ENCODE measurements at places on chromosomes 5 and 9.

DNA sequence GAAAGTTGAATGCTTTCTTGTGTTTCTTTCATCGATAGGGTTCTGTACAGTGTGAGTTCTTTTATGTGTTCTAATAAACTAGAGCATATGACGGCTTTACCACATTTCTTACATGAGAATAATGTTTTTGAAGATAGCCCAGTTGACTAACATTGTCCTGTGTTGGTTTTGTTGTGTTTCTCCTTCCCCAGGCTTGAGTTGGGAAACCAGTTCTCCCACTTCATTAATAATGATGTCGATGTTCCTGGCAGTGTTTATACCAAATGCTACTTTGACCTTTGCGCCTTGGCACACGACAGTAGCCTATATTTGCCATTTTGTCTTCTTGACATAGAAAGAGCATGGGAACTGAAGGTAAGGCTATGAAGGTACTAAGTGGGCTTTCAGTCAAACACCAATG is 14.4 kb upstream of the ZNF782 start:
- no peak for DNase-seq

DNA sequence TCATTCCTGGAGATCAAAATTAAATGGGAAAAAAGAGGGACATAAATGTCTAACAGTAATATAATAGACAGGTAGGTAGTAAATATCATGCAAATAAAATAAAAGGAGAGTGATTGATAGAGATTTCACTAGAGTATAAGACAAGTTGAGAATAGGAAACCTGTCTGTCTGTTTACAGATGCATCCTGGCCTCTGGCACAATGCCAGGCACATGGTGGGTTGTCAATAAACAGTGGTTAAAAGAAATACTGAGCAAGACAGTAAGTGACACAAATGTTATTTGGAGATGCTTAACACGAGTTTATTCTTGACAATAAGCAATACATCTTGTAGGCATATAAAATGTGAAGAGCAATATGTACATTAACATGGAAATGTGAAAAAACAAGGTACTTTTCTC is 33.3 kb downstream of the RICTOR start:
- DNase-seq = no peak

DNA sequence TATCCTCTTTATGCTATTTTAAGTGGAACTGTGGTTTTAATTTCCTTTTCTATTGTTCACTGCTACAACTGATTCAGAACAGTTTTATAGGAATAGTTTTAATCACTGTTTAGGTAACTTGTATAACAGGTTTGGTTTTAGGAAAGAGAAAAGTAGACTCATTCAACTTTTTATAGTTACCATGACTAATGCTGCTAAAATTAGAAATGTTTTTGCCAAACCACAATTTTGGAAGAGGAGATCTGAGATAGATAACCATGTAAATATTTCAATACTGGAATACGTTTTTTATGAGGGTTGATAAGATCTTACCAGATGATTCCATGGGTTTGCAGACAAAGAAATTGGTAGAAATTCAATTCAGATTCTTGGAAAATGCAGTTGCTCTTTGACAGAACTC is 404.6 kb upstream of the ARRDC3 start:
- DNase-seq = no peak

DNA sequence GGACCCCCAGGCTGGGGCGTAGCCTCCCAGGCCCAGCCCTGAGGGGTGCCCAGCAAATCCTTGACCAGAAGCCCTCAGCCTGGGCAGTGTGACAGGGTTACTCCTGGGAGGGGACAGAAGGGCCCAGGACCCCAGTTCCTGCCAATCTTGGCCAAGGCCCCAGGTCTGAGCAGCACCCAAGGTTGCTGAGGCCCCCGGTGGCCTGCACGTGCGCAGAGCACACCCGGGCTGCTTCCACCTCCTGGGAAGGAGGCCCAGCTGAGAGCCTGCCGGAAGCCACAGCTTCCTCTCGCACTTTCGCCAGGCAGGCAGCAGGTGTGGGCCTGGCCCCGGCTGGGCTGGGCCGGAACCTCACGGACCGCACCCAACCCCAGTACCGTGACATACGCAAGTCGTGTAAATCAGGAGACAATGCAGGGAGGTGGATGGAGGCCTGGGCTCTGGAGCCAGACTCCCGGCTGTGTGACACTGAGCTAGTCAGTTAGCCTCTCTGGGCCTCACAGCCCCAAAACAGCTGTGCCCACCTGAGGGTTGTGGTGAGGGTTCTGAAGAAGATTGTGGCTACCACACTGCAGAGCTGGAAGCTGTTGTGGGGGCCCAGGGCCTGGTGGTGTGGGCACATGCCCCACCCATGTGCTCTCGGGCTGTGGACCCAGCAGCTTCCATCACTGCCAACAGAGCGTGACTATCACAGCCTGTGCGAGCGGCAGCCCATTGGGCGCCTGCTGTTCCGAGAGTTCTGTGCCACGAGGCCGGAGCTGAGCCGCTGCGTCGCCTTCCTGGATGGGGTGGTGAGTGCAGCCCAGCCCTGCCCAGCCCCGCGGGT is 5.1 kb downstream of the GRK6 start:
- no peak for DNase-seq

- no peak for DNase-seq
Observed at GRCh38 chr5:54579591-54580295, 62.2 kb downstream of the SNX18 start.

- DNase-seq = no peak
Observed at GRCh38 chr9:89882930-89883361, 278.1 kb downstream of the GADD45G start.

GRCh38 chr5:79149433-79149832 is 37.8 kb downstream of the BHMT start:
- DNase-seq = no peak

DNA sequence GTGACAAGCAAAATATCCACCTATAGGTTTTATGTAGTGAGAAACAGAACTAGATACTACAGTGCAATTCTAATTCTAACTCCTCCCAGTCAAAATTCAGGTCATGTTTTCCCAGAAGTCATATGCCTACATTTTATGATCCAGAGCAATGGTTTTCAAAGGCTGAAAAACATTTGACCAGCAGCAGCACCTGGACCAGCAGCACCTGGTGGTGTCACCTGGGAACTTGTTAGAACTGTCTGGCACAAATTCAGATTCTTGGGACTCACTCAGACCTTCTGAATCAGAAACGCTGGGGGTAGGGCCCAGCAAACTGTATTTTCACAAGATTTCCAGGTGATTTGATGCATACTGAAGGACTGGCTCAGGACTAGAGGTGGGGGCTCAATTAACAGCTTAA is 367.7 kb upstream of the RFX3 start:
- no peak for DNase-seq

DNA sequence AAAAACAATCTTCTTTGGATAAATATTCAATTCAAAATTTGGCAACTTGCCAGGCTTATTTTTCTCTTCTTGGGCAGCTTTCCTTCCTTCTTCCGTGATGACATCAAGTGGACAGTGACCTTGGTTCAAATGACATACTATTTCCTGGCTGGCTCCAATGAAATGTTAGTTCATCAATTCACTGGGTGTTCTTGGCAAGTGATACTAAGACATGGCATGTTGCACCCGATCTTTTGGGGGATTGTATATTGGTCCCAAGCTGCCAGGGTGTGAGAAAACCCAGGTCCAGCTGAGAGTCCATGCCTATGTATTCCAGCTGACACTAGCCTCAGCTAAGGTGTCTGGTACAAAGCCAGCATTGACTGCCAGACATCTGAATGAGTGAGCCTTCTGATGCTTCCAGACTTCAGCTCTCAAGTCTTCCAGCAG is 252.9 kb downstream of the MAT2B start:
- DNase-seq = peak; percentile 25

- DNase-seq = no peak
Observed at GRCh38 chr5:12683249-12683648, 779.0 kb upstream of the CTNND2 start.

DNA sequence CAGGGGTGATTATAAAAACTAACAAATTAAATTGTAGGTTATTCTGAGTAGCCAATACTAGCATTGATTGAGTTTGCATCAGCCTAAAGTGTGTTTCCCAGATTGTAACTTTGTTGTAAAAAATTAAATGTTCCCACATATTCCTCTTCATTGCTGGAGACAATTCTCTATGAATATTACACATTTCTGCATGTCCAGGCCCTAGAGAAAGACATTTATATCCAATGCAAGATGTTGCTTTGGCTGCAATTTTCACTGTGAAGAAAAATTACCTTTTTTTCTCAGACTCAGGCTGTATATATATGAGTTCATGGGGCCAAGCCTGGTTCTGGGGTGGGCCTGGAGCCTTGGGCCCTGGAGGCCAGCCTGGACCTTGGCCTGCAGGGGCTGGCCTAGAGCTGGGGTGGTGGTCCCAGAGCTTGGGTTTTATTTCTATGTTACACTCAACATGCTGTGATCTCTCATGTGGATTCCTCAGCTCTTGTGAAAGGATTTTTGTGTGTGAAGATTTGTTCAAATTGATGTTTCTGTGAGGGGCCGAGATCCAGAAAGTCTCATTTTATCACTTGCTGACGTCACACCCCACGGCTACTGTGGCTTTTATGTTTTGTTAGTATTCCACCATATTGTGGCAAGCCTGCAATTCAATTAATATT is 232.5 kb downstream of the SPATA31A1 start:
- no peak for DNase-seq

DNA sequence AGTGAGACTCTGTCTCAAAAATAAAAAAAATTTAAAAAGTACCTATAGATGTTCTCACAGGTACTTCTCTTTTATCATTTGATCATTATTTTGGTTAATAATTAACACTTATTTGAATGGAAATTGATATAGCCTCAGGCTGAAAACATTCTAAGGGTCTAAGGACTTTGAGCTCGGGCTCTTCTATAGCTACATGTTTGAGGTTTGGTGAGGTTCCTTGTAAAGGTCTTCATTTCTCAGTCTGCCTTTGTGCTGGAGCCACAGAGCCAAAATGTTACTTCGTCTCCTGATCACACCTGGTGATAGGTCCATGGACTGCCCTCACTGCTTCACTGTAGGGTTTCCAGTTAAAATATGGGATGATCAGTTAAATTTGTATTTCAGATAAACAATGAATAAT is 22.6 kb downstream of the ARHGEF37 start:
- no peak for DNase-seq

DNA sequence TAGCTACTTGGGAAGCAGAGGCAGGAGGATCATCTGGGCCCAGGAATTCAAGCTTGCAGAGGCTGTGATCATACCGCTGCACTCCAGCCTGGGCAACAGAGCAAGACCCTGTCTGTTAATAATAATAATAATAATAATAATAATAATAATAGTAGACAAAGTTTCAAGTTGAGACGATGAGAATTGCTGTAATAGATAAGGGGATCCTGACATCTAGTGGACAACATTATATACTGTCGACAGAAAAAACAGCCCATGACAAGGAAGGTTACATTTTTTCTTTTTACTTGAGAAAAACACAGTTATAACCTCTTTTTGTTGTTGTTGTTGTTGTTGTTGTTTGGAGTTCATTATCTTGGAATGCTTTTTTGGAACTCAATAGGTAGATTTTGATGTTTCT is 35.3 kb downstream of the NDFIP1 start:
- peak; percentile 57 for DNase-seq

DNA sequence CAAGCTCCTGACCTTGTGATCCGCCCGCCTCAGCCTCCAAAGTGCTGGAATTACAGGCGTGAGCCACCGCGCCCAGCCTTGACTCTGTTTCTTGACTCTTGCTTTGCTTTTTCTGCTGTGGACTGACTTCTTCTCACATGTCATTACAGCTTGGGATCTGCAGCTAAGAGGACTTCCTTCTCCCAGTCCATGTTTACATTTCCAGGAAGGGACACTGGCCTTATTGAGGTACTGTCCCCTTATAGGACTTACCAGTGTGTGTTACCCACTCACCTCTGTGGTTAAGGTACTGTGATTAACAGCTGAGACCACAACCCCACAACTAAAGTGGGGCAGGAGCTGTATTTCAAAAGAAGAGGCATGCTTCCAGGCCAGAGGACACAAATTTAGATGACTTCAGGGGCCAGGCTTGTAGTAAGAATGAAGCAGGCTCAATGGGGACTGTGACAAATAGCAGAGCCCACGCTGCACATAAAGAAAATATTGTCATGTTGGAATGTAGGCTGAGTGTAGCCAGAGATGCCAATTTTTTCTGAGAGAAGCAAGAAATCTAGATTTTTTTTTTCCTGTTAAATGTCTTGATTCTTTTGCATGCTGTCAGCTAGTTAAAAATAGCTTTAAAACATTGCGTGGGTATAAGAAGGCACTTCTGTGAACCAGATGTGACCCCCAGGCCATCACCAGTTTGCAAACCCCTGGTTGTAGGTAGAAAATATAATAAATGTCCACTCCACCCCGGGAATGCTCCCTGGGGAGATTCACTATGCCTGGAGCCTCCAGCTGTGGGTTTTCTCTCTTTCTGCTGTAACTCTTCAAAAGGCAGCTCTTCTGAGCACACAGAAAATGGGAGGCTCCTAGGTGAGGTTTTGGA is 75.0 kb downstream of the PTPDC1 start:
- DNase-seq = no peak

GRCh38 chr5:157269165-157269671 is 3.3 kb downstream of the CYFIP2 start:
- DNase-seq = no peak

GRCh38 chr5:14809369-14810155 is 62.0 kb downstream of the ANKH start:
- peak; percentile 98 for DNase-seq

GRCh38 chr5:56941981-56942380 is 9.9 kb downstream of the MIER3 start:
- no peak for DNase-seq

DNA sequence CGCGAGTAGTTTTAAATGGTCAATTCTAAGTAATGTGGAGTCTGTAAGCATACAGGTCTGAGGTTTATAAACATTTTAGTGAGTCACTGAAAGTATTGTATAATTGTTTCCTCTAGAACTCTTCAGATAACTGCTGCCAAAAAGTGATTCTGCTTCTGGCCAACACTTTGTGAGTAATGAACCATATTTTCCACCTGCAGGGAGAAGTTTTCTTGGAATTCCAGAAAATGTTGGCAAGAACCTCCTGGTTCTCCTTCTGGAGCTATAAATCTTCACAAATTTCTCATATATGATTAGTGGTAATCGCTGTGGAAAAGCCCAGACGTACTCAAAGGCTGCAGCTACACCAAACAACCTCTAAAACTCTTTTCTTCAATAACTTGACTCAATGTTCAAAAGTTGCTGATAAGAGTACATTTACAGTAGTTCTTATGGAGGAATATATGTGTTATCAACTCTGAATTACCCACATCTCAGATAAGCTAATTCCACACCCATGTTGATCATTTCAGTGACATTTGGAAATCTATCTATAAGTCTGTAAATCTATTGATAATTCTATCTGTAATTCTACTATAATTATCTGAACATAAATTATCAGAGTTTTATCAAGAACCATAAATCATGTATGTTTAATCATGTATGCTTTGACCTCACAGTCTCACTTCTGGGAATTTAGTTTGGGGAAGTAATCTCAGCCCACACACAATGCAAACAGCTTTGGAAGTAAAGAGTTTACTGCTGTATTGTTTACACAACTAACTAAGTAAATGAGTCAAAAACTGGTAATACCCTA is 74.1 kb downstream of the FNBP1 start:
- DNase-seq = peak; percentile 75

GRCh38 chr9:20042128-20042711 is 253.4 kb upstream of the SLC24A2 start:
- DNase-seq = no peak

DNA sequence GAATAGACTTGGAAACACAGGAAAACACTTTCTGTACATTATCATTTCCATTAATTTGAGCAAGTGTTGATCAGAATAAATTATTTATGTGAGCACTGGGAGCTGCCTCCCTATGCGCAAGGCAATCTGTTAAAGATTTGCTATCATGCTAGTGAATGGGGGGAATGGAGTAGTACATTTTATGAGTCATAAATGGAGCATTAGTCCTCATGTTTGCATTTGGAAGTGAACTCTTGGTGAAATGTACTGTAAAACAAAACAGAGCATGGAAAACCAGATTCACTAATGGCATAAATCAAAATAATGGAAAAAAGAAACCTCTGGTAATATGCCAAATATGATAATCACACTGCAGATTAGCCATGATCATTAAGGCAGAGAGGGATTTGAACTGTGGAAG is 40.5 kb upstream of the TMC1 start:
- DNase-seq = no peak
